NCI-H2081 (cell line): ENCODE measurements at places on chromosomes 16 and 17.

GRCh38 chr16:78402833-78403232 lies 303.4 kb downstream of the WWOX start:
- DNase-seq: no peak

DNA sequence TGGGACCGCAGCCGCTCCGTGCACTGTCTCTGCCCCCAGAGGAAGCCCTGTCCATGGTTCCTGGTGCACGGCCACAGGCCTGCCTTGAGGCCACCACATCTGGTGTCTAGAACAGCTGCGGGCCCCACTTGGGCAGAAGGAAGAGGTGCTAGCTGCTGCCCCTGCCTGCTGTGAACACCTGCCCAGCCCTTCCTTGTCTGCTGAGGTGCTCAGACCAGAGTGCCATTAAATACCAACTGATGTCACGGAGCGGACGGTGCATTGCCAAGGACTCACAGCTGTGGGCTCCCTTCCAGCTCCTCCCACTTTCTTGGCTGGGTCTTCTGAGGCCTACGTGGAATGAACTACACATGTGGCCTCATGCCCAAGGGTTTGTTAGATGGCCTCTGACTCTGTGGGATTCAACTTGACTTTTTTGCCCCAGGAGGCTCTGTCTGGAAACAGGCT lies 146.1 kb downstream of the RAB11FIP4 start:
- DNase-seq: no peak

DNA sequence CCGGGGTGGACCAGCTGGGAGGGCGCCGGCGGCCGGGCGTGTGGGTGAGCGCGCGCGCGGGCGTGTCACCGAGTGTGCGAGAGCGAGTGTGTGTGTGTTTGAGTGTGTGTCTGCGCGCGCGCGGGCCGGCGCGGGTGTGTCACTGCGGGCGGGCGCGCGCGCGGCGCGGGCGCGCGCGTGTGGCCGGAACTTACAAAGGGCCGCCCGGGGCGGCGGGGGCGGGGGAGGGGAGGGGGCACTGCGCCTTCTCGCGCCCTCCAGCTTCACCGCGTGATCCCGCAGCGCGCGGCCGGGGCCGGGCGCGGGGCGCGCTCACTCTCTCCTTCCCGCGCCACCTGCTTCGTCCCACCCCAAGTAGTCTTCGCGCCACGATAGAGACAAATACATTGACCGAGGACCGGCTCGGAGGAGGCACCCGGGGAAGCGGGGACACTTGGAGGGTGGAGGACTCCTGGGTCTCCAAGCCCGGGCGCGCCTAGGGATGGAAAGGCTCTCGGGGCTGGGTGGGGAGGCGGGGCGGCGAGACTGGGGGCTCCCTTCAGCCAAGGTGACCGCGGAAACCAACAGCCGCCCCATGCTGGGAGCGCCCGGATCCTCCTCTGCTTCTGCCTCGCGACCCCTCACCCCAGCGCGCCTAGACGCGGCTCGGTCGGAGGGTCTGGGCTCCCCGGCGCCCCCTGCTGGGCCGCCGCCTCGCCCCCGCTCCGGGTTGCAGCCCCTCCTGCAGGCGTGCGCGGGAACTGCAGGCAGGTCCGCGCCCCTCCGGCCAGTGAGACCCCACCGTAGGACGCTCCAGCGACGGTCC lies at the start of gene SRCIN1:
Gene SRCIN1, minus strand, starts transcription at position 112 of the 805 bp plus-strand sequence. CDS start 247 bp downstream, outside the sequence.
- peak; percentile 68 for DNase-seq

DNA sequence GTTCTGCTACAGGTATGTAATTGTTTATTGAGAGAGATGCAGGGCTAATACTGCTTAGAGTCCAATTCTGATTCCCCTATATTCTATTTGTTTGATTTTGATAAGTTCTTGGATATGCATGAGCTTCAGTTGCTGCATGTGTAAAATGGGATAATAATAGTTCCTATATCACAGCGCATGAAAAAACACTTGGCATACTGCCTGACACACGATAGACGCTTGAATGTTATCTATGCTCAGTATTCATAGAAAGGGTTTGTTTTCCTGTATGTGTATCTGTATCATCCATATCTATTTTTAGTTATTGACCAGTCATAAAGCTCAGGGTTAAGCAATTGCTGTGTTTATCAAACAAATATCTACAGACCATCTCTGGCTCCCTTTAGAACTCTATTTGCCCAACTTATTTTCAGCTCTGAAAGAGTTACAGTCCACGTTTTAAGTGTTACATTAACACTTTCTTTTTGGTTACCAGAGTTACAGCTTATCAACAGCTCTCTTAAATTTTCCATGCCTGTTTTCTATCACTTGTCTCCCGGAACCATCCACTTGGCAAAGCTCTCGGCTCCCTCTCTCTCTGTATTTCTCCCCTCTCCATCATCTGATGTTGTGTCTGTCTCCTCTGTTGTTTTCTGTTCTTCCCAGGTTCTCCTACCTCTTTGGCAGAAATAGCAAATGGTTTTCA lies 334.8 kb downstream of the CBLN1 start:
- DNase-seq: no peak

DNA sequence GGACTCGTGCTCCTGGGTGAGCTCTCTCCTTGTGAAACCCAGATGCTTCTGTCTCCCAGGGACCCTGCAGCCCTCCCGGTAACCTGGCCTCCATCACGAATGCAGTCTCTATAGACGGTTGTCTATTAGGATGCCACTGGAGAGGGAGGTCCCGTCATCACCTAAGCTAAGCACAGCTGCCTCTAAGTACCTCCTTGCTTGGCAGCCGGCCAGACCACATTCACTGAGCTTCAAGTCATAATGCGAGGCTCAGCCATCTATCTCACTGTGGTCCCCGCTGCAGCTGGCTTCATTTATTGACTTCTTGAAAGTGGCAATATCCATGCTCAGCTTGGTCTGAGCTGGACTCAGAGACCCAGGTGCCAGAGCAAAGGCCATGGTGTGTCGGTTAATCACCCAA lies 74.5 kb upstream of the HSBP1 start:
- DNase-seq: peak; percentile 9

DNA sequence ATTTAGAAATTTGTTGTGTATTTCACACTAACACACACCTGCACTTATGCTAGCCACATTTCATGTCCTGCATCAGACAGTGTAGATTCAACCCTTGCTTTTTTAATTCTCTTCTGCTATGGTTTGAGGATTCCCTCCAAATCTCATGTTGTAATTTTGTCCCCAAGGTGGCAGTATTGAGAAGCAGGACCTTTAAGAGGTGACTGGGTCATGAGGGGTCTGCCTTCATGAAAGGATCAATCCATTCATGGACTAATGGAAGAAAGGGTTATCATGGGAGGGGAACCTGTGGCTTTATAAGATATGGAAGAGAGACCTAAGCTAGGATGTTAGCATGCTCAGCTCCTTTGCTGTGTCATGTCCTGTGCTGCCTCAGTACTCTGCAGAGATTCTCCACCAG lies 1032.2 kb downstream of the CDH11 start:
- DNase-seq: peak; percentile 11

- no peak for DNase-seq
Measured at GRCh38 chr17:42895185-42895555, 5.4 kb upstream of the G6PC1 start.

GRCh38 chr16:31427441-31428278 lies 500 bp downstream of the COX6A2 start:
- no peak for DNase-seq

GRCh38 chr16:20300312-20301097 lies 26.8 kb downstream of the GP2 start:
- DNase-seq: peak; percentile 15

DNA sequence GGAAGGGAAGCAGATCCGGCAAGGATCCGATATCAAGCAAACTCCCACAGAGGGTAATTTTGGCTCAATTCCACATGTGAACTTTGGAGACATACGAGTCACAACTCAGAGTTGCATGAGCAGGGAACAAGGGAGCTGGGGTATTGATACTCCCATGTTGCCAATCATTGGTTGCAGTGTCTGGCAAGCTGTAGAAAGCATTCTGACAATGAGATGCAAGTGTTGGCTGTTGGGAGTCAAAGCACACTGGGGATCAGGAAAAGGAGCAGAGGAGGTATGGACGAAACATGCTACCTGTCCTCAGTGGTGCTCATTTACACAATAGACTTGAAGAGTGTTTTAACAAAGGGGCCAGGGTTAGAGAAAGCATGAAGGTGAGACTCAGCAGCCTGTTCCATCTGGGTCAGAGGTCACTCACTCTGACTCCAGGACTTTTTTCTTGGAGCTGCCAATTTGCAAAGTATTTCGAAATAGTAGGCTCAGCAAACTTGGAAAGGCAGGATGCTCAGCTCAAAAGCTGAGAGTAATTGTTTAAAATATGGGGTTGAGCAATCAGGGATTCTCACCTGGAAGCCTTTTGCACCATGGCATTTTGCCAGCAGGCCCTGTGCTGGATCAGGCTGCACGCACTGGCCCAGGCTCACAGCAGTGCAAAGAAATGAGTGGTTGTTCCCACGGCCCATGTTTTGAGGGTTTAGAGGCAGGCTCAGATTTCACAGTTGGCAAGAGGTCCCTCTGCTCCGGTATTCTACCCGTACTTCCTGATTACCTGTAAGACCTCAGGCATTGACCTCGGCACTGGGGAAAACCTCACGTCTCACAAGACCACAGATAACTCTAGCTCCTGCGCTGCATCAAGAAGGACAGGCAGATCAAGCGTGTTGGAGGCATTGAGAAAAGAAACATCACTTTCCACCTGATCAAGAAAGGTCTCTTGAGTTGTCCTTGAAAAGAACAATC lies 17.6 kb upstream of the NKD1 start:
- no peak for DNase-seq

- DNase-seq: no peak
Measured at GRCh38 chr17:67156269-67157199, 88.5 kb downstream of the HELZ start.

DNA sequence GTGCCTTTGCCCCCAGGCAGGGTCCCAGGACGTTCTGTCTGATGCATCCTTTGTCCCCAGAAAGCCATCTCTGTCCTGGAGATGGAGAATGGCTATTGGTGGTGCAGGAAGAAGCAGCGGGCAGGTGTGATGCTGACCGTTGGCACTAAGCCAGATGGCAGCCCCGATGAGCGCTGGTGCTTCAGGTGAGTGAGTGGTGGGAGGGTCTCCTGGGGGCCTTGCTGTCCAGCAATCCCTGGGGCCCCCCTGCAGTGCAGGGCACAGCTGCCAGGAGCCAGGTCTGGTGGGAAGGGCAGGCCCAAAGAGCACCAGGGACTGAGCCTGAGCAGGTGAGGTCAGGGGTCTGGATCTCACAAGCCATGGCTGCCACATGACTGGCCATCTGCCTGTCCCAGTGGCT lies 18.1 kb downstream of the TRPV2 start:
- no peak for DNase-seq

- peak; percentile 68 for DNase-seq
Measured at GRCh38 chr17:5249615-5250014, 15.0 kb upstream of the SCIMP start.

DNA sequence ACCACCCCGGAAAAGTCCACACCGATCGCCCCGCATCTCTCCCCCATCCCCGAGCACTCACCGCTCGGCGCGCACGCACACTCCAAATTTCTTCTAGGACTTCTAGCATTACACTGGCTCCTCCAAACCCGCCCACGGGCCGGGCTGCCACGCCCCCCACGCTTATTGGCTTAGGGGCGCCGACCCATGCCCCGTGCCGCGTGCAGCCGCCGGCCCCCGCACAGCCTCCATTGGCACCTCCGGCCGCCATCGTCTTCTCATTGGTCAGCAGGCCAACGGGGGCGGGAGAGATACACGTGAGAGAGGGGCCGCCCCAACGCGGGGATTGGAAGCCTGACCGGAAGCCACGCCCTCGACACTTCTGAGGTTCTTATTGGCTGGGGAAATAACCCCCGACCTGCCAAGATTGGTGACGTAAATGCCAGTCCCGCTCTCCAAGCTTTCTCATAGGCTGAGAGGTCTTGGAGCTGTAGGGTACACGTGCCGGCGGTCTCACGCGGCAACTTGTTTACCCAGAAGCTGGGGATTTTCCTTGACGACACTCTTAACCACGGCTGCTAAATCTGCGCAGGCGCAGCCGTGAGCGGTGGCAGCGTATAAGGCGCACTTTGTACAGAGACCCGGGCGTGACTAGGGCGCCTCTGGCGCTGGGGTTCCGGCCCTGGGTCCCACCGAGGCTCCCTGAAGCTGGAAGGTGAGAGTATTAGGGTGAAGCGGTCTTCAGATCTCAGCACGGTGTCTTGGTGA lies 4.2 kb upstream of the PER1 start:
- peak; percentile 99 for DNase-seq

GRCh38 chr17:51711581-51711980 lies 446.9 kb downstream of the CA10 start:
- no peak for DNase-seq

DNA sequence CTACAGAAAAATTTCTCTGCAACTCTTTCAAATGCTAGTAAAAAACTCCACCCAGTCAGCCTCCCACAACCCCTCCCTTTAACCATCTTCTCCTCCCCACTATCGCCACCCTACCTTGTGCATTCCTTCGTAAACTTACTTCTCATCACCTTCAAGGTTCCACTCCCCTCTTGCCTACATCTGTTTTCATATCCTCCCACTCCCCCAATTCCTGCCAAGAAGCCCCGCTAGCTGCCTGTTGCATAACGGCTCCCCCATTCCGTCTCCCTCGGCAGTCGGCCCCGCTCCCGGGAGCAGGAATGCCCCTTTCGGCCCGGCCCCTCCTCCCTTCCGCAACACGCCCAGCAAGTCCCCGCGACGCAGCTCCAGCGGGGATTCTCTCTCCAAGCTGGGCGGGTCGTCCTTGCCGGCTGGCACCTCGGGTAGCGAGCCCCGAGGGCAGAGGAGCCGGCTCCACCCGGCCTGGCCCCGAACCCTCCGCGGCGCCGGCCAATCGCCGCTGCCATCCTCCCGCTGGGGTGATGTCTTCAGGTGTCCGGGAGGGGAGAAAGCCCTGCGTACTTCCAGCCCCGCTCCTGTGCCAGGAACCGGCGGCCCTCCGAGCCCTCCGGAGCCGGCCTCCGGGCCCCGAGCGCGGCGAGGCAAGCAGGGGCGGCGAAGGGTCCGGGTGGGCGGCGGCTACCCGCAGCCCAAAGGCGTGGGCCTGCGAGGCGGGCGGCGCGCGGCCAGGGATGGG lies 1.5 kb downstream of the PHLPP2 start:
- peak; percentile 65 for DNase-seq

GRCh38 chr17:49407981-49408501 lies 6.6 kb downstream of the PHB1 start:
- peak; percentile 94 for DNase-seq

DNA sequence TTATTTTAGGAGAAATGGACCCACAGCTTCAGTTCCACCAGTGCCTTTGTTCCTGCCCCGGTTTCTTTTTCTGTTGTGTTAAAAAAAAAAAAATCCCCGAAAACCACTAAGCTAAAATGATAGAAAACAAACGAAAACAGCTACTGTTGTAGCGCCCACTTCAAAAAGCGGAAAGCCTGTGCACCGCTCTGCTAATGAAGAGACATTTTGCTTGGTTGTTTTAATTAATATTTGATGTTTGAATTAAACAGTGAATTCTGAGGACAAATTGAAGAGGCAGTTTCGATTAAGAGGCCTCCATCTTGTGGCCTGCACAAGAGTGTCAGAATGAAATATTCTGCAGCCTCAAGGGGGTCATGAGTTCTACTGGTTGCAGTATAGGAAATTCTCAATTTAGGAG lies 186.7 kb downstream of the RPTOR start:
- DNase-seq: no peak

DNA sequence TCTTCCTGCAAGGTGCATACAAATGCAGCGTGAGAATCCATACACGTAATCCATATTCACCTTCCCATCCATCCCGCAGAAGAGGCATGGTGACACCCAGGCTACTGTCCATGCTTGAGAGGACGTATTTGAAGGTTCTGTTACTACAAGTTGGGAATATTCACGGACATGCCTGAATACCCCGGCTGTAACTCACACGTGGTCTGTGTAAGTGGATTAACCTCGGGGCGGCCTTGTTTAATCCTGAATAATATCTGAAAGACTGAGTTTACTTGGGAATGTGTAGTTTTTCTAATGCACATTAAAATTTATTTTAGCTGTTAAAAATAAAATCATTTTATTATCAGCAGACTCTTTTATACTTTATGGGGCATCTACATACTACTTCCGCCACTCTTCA lies 13.1 kb downstream of the CPSF4L start:
- no peak for DNase-seq

- no peak for DNase-seq
Measured at GRCh38 chr17:82076785-82077591, 11.4 kb upstream of the DUS1L start.
